Urothelium cell line (cell line): ENCODE measurements at places on chromosomes 7 and 10.
A peak's percentile ranks its signal among the peaks of the same experiment; 100 is the strongest.

DNA sequence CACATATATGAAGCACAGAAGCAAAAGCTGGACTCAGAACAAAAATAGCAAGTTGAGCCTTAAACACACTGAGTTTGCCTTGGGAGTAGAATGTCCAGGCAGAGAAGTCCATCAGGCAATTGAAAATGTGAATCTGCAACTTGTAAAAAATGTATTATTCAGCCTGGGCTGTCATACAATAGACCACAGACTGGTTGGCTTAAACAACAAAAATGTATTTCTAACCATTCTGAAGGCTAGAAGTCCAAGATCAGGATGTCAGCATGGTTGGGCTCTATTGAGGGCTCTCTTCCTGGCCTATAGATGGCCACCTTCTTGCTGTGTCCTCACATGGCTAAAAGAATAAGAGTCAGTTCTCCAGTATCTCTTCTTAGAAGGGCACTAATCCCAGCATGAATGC is 76.5 kb upstream of the CAPZA2 start:
- DNase-seq = no peak

DNA sequence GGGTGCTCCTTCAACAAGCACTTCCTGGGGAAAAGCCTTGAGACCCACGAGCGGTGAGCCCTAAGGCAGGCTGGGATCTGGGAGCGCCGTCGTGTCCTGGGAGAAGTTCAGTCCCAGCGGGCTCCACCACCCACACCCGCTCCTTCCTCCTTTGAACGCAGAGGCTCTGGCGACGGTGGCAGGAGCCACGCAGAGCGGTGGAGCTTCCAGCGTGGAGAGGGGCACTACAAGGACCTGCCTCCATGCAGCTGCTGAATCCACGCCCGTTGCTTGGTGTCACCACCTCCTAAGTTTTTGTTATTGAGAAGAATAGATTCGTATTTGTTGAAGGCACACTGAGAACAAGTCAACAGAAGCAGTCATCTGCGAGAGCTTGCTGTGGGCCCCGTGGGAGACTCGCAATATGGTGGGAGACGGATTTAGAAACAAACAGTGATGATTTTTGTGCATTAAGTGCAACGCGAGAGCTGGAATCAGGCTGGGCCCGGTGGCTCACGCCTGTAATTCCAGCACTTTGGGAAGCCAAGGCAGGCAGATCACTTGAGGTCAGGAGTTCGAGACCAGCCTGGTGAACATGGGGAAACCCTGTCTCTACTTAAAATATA is 60.1 kb upstream of the SDK1 start:
- no peak for DNase-seq

DNA sequence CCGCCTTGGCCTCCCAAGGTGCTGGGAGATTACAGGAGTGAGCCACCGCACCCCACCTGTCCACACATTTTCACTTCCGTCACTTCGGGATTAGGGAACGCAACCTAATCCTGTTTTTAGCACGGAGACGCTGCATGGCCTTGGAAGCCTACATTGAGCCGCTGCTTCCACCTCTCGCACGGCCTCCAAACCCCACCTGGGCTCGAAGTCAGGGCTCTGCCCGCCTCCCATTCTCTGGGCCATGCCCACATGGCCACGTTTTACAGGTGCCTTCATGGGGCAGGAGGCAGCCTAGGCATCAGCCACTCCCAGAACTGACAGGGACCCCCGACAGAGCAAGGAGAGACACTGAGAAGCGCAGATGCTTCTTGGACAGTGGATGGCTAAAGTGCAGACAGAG is 100.6 kb downstream of the OAT start:
- no peak for DNase-seq

- DNase-seq = no peak
Observed at GRCh38 chr7:14630048-14630447, 272.5 kb downstream of the DGKB start.

- no peak for DNase-seq
Observed at GRCh38 chr7:103134836-103135554, 13.9 kb downstream of the NAPEPLD start.

GRCh38 chr10:43292755-43293676 is 26.2 kb upstream of the RASGEF1A start:
- peak; percentile 78 for DNase-seq

- no peak for DNase-seq
Observed at GRCh38 chr7:26420422-26421019, 128.9 kb downstream of the SNX10 start.

GRCh38 chr10:12130237-12130872 is 878 bp downstream of the SEC61A2 start:
- DNase-seq = peak; percentile 77

- DNase-seq = peak; percentile 27
Observed at GRCh38 chr7:52639981-52640380, 395.5 kb upstream of the POM121L12 start.

DNA sequence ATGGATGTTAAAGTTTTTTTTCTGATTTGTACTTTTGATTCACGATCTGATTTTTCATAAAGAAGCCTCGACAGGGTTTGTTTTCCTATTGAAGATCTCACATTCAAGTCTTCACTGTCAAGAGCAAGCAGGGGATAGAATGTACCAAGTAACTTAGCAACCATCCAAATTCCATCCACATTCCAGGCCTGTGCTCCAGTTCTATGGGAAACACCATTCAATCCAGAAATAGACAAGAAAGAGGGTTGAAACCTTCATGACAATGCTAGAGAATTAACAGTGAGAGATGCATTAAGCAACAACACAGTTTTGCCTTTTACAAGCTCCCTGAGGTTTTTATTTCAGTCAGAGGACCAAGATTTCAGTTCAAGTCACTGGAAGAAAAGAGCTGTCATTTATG is 300.2 kb downstream of the NEBL start:
- DNase-seq = peak; percentile 7

- DNase-seq = no peak
Observed at GRCh38 chr7:133117452-133117851, 35.6 kb upstream of the CHCHD3 start.

DNA sequence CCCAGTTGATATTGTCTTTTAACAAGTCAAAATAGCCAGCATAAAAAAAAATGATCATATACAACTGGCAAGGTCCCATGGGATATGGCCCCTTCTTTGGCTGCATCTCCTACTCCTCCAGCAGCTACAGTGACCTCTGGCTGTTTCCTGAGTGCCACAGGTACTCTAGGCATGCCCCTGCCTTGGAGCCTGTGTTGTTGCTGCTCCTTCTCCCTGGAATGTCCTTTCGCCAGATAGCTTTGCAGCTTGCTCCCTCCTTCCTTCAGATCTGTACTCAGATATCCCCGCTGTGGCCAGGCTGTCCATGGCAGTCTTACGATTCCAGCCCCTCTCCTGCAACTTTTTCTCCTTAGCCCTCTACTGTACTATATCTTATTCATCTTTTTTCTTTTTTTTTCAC is 23.3 kb downstream of the CNNM2 start:
- DNase-seq = no peak

- no peak for DNase-seq
Observed at GRCh38 chr10:132544744-132545658, 7.4 kb downstream of the INPP5A start.

DNA sequence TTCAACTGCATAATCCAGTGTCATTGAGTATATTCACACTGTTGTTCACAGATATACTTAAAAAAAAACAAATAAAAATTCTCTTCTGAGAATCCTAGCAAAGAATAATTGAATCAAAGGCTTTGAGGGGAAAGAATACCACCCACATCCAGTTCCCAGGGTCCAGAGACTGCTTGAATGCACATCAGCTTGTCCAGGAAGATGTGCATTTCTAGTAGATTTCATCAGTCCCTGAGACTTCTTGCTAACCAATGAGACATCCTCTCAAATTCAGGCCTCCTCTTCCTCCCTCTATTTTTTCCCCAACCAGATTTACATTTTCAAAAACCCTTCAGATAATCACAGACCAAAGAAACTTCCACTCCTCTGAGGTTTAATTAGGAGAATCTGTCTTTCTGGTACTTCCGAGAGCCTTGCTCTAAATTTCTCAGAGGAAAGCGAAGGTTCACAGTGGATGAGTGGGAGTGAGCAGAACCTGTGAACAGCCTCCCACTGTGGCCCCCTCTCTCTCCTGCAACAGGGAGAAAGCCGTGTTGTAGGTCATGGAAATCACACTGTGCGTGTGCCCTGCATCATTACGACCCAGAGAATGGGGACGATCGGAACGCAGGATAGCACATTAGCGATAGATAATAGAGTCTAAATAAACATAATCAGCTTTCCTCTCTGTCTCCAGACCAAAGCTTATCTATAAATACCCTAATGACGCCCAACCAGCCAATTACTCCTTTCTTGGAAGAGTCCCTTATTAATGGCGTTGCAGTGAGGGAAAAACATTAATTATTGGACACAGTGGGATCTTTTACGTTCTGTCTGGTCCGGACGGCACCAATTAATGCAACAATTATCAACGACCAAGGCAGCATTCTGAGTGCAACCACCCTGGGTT is 212.5 kb downstream of the EMX2 start:
- no peak for DNase-seq

DNA sequence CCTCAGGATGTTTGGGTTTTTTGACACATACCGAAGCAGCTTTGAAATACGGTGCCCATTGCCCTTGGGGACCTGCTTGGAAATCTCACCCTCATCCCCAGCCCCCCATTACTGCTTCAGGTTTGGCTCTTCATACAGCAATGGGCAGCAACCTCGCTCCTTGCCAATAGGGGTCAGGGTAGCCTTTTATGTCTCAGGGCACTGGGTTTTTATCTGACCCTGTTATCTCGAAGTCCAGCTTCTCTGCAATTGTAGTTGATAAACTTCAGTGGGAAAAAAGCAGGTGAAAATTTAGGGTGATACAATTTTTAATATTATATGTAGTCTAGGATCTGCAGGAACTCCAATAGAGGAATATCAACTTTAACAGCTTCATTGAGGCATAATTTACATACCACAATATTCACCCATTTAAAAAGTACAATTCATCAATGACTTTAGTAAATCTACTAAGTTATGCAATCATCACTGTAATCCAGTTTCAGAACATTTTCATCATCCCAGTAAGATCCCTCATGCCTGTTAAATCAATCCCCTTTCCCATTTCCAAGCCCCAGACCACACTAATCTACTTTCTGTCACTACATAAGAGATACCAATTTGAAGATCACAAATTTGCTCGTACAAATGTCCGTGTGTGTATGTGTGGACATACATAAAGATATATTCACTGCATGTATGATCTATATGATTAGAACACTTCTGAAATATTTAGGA is 386.2 kb downstream of the KCNMA1 start:
- peak; percentile 70 for DNase-seq

DNA sequence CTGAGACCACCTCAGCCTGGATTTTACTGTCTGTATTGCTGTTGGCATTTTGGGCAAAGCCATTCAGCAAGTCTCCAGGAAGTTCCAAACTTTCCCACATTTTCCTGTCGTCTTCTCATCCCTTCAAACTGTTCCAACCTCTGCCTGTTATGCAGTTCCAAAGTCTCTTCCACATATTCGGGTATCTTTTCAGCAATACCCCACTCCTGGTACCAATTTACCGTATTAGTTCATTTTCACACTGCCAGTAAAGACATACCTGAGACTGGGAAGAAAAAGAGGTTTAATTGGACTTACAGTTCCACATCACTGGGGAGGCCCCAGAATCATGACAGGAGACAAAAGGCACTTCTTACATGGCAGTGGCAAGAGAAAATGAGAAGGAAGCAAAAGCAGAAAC is 62.8 kb downstream of the INPP5A start:
- no peak for DNase-seq

DNA sequence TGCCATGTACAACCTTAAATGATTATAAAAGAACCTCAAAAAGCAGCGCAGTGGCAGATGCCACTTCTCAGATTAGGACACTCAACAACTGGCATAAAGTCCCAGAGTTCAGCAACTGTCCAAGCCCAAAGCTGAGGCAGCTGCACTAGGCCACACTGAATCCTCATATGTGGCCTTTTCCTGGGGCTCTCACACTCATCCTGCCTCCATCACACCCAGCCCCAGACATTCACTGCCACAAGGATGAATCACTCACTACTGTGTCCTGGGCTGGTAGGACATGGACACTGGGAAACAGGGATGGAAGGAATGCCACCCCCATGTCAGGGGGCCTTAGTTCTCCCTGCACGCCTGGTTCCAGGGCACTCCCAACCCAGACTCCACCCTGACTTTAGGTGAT is 547.7 kb downstream of the TNS3 start:
- no peak for DNase-seq

GRCh38 chr7:158864833-158865232 is 8.5 kb downstream of the DYNC2I1 start:
- DNase-seq = no peak

DNA sequence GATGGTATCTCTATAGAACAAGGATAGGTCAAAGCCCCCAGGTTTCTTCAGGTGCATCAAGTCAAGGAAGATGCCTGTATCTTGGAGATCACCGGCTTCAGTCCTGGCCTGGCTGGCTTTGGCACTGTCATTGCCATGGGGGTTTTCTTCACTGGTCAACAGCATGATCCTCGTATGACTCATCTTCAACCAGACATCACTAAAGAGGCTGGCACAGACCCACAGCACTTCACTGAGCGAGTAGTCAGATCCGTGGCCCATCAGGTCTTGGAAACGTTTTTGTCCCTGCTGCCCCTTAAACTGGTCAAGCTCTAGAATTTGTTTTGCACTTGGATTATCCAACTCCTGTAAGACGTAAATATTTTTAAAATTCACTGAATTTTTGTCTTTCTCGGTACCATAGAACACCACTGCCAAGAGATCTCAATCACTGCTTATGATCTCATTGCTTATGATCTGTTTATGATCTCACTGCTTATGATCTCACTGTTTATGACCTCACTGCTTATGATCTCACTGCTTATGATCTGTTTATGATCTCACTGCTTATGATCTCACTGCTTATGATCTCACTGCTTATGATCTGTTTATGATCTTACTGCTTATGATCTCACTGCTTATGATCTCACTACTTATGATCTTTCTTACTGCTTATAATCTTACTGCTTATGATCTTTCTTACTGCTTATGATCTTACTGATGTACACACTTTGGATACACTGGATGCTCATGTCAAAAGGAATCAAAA is 135.2 kb downstream of the CYP26A1 start:
- no peak for DNase-seq
